ENCODE measurements at places on chromosomes 13 and 19.
A peak's percentile ranks its signal among the peaks of the same experiment; 100 is the strongest.

- DNase-seq: no peak
Observed at GRCh38 chr13:33228648-33229445, 56.7 kb downstream of the STARD13 start.

DNA sequence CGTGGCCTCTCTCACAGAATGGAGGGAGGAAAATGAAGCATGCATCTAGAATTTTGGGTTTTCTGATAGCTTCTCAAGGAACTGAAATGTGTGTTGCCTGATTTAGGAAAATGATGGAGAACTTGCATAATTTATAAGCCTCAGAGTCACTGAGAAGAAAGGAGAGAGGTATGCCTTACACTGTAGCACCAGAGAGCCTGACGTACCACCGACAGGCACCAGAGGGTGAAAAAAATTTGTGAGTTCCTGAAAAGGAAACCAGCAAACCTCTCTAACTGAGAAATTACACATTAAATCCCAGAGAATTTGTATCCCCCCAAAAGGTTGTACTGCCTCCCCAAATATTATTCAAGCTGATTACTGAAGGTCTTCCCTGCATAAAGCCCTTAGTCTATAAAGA, 915.3 kb upstream of the SLITRK6 start:
- no peak for DNase-seq

DNA sequence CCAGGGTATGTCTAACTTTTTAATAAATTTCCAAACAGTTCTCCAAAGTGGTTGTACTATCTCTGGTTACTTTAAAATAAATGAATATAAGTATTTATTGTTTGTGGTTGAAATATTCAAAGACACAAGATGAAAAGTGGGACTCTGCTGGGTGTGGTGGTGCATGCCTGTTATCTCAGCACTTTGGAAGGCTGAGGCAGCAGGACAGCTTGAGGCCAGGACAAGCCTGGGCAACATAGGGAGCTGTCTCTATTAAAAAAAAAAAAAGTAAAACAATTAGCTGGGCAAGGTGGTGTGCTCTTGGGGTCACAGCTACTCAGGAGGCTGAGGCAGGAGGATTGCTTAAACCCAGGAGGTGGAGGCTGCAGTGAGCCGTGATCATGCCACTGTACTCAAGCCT, 10.4 kb downstream of the PNMA8A start:
- no peak for DNase-seq

DNA sequence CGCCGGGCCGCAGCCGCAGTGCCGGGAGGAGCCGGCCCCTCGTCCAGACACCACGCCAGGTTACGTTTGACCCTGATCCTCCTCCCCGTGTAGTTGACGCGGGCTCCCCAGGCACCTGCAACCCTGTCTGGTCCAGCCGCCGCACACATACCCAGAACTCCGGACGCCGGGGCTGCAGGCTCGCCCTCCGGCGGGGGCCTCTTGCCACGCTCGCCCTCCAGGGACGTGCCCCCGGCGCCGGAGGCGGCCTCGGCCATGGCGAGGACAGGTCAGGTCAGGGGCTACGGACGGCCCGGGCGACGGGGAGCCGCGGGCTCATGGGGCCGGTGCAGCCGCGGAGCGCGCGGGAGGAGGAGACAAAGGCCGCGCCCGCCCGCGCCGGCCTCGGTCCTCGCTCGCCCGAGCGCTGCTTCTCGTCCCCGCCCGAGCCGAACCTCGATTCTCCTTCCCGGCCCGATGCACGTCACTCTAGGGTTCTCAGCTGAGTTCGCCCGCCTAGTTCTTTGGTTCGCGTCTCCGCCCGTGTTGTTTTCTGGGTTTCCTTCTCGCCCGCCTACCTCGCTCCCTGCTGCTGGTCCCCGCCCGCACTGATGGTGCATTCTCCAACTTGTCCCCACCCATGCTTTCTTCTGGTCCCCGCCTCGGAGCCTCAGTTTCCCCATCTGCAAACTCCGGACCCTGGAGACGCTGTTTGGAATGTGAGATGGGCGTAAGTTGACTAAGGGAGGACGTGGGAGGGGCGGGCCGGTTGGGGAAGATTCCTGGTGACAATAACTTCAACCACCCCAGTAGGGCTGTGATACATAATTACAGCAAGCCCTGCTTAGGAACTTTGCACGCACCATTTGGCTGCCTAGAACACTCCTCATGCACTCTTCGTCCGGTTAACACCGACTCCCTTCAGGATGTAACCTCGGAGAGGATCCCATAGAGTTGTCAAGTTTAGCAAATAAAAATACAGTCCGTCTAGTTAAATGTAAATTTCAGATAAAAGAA, at the start of gene ANO8:
Gene ANO8 (minus strand): TSS at position 442 of the 996 bp plus-strand sequence. CDS start 185 bp downstream, at position 257.
- DNase-seq: peak; percentile 94

DNA sequence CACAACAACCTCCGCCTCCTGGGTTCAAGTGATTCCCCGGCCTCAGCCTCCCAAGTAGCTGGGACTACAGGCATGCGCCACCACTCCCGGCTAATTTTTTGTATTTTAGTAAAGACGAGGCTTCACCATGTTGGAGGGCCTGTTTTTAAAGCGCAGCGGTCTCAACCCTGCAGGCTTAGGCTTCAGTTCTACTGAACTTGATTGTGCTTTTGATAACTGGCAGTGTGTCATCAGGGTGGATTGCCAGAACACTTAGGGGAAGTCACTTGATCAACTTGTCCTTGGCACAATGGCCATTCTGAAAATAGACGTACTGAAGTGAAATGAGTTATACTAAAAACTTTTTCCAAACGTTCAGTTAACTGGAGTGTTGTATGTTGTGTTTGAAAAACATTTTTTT, 472.2 kb downstream of the KLF5 start:
- no peak for DNase-seq

- no peak for DNase-seq
Observed at GRCh38 chr19:40157059-40157458, 34.2 kb upstream of the MAP3K10 start.

DNA sequence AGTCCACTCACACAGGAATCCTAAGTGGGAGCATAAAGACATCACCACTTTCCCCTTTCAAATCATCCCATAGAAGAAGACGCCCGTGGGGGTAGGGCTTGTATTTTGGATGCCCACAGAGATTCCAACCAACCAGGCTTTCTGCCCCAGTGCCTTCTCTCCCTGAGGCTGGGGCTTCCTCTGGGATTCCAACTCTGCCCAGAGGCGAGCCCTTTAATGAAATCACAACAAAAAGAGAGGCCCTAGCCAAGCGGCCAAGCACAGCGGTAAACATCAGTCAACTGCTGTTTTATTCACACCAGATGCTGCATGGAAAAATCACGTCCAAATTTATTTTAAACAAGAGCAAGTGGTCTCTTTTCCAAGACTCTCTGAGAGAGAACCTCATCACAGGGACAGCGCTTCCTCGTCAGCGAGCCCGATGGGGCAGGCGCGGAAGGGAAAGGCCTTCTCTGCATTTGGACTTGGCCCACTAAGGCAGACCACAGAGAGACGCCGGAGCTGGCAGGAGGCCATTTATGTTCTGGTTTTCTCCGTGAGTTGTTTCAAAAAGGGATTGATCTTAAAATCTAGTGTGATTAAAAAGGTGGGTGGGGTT, 31.5 kb downstream of the ADPRHL1 start:
- no peak for DNase-seq

DNA sequence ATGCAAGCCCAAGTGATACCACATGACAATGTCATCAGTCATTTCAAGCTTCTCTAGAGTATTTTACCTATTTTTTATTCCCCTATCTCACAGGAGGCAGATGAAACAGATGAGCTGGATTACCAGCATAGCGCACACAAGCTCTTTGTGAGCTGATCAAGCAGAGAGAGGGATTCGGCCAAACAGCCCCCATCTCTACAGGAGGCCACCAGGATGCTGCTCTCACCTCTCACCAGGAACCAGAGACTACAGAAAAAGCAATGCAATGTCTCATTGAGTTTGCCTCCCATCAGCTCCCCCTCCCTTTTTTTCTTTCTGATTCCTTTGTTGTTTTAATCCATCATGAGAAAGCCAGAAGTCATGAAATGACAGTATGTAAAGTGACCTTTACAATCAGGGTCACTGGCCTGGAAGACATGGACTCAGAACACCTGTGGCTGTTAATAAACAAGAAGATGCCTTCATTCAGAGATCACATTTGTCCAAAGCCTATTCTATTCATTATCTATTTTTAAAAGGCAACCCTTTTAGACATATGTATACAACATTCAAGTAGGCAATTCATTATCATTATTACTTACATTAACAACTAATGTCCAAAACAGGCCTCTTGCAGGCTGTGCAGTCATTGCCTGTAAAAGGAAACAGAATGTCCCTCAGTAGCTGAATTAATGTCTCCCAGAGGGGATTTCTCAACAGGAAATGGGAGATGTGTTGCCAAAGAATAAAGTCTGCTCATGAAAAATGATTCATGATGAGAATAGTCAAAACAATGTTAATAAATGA, 656.6 kb downstream of the TBC1D4 start:
- DNase-seq: no peak

Measured in stimulated activated CD8-positive, alpha-beta memory T cell treated with anti-CD3 and anti-CD28 coated beads, Interleukin-7, amount 100 ng/mL, for 24 hours (primary cell).